Foreskin keratinocyte (primary cell): ENCODE measurements at places on chromosomes 3 and 15. TPM values are rescaled to one million over a fixed set of nuclear protein-coding genes. Genes with fewer than 3 reads are reported as not detected.

DNA sequence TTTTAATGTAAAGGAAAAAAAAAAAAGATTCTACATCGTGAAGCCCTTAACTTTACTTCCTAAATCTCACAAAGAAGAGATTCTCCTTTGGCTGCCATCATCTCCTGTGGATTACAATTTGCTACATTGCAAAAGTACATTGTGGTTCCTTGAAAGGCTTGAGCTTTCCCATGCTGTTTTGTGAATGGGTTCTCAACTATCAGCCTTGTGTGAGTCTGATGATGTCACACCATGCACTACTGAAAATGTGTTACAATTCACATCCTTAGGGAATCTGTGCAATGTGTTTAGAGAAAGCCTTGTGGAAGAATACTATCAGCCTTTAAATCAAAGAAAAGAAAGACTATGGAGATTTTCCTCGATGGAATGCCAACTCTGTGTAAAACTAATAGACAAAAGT lies 510.0 kb upstream of the ALCAM start:
- DNase-seq: no peak

DNA sequence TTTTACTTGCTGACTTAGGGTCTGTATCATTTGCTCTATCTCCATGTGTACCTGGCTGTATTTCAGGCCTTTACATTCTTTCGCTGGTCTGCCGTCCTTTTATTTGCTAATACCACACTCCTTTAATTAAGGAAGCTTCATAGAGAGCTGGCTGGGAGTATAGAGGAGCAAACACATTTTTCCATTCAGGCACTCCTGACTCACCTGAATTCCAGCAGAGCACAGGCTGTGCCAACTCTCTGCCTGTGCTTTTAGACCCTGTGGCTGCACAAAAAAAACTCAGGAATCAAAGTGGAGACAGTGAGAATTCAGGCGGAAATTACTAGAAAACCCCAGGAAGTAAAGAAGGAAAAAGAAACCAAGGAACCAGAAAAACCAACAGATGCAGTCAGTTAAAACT lies 29.0 kb upstream of the ATP10A start:
- DNase-seq: no peak

The SAMMSON gene
- not detected in 2 replicates for polyA plus RNA-seq

The POMGNT2 gene
- 13.6 and 14.5 TPM in 2 replicates for polyA plus RNA-seq

The SPESP1 gene
- 4.1 and 5.5 TPM in 2 replicates for polyA plus RNA-seq

The TRH gene
- polyA plus RNA-seq: not detected in 2 replicates
